ENCODE measurements at places on chromosomes 16 and 17.

DNA sequence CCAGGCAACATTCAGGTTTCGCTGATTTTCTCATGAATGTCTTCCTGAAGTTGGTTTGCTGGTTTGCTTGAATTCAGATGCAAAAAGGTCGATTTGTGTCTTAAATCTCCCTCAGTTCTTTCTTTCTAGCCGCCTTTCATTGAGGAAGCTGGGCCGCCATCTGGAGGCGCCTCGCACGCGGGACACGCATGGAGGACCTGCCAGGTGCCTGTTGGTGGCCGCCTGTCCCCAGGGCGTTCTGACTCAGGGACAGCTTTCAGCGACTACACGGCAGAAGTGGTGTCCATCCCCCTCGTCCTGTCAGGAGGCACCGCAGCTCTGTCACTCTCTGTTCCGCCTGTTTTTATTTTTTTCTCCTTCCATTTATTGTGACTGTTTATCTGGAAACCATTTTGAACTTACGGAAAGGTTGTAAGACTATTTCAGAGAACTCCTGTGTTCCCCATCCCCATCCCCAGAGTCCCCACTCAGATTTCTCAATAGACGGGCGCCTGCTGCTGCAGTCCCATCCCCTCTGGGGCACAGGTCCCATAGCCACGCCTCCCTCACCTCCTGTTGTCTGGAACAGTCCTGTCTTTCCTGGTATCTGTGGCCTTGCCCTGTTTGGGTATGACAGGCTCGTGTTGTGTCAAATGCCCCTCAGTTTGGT is 33.2 kb downstream of the COX4I1 start:
- no peak for DNase-seq

GRCh38 chr16:64453646-64454045 is 668.2 kb downstream of the CDH11 start:
- DNase-seq: no peak

DNA sequence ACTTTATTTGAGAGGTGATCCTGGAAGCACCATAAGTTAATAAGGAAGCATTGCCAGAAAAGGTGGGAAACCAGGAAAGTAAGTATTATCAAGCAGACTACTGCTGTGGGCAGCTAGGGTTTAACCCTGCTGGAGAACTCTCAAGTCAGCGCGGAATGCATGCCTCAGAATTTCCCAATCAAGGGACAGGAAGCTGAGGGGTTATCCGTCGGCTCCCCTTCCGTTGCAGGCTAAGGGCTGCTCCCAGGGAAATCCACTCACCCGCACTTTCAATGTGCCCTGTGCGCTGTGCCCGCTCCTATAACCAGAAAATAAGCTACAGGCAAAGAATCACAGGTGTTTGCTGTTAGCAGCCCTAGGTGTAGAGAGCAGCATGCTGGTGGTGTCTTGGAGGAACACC is 138.5 kb upstream of the CACNG3 start:
- no peak for DNase-seq

- peak; percentile 48 for DNase-seq
Observed at GRCh38 chr16:86663685-86664521, 85.6 kb downstream of the FOXL1 start.

- DNase-seq: no peak
Observed at GRCh38 chr16:88835383-88835782, 21.4 kb downstream of the GALNS start.

DNA sequence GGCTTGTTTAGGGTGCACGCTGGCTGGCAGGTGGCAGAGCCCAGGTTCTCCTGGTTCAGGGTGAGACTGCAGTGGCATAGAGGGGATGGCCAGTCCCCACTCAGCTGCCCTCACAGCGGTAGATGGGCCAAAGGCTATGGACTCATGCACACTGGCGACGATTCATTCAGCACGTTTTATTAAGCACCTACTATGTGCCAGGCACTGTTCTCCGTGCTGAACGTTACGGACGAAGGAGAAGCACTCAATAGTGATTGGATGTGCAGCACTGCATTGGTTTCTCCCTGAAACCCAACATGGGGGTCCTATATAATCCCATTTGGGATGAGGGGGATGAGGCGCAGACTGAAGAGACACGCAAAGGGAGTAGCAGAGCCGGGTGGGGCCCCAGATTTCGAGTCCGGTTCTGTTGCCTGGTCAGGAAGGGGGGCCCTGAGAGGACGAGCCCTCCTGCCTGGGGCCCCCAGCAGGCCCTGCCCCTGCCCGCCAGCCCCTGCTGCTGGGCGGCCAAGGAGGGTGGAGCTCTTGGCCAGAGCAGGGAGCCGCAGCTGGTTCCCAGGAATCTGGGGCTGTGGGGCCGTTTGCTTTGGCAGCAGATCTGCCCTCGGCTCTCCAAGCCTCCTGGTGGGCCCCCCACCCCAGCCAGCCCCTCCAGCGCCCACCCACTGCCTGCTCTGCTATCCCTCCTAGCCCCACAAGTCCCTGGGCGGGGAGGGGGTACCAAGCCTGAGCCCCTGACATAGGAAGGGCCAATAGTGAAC is 8.8 kb downstream of the GLIS2 start:
- DNase-seq: no peak

All from activated CD4-positive, alpha-beta T cell treated with anti-CD3 and anti-CD28 coated beads for 36 hours (primary cell).